ENCODE measurements at places on chromosomes 2 and 18. TPM values are rescaled to one million over a fixed set of nuclear protein-coding genes. Genes with fewer than 3 reads are reported as not detected.

DNA sequence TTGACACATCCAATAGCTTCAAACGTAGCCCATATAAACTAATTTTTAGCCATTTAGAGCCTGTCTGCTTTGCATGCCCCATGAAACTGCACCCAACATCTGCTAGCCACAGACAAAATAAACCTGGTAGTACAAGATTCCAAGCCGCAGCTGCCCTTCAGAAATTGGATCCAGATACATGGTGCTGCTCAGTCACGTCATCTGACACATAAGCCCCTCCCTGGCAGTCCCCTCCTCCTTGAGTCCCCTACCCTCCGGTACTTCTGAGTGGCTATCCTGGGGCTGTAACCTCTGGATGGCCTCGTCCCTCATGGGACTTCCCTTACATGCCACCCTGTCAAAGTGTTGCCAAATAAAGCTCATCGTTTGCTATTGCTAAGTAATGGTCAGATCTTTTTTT, 33.8 kb downstream of the PROC start:
- DNase-seq, result no peak

GRCh38 chr2:98540536-98540935, 67.8 kb downstream of the COA5 start:
- DNase-seq, result no peak

GRCh38 chr2:55085113-55086040, 35.1 kb upstream of the RTN4 start:
- DNase-seq, result no peak

DNA sequence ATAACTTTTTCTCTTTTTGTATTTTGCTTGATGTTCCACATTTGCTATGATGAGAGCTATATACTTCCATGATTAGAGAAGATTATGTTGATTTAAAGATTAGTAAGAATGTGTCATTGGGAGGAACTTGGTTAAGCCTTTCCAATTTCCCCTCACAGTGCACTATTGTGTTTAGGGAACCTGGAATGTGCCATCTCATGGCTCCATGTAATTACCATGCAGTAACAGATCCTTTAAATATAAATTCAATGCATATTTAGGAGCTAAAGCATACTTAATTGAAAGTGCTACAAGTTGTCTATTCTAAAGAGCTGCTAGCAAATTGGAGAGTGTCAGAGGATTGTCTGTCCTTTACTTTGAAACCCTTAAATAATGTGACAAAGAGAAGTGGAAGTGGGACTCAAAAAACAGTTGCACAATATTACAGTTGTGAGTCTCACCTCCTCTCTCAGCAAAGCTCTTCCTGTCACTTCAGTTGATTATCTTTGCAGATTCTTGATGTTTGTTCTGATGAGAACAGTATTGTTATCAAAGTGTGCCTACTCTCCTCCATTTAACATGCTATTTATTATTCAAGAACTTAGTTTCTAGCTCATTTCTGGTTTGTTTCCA, 1162.7 kb upstream of the ZEB2 start:
- no peak for DNase-seq

DNA sequence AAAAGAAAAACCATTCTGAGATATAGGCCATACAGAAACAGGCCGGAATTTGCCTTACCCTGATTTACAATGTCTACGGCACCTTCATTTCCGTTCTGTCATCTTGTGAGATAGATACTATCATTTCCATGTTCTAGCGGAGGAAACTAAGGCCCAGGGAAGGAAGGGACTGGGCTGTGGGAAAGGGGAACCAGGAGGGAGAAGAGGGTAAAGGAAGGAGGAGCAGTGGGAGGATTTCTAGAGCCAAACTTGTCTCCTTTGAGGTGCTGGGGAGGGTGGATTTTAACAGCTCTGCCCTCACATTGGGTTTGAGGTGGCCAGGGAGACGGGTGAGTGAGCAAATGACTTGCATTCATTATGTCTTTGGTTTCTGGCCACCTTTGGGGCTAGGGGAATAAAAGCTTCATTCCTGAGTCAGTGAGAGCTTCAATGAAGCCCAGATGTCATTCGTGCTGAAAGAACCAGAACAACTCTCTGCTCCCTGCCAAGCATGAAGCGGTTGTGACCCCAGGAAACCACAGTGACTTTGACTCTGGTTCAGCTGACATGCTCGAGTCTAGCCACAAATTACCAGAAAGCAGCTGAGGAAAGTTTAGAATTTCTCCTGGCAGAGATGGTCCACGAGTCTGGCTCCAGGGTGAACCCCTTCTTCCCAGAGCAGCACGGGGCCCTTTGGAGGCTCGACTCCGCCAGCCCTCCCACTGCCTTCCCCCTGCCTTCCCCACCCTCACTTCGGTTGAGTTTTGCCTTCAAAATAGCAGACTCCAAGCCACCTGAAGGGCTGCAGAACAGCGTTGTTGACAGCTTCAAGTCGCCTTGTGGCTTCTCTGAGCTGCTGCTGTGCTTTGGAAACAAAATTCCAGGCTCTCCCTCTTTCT, 3.8 kb downstream of the ACTG2 start:
- DNase-seq, result no peak

DNA sequence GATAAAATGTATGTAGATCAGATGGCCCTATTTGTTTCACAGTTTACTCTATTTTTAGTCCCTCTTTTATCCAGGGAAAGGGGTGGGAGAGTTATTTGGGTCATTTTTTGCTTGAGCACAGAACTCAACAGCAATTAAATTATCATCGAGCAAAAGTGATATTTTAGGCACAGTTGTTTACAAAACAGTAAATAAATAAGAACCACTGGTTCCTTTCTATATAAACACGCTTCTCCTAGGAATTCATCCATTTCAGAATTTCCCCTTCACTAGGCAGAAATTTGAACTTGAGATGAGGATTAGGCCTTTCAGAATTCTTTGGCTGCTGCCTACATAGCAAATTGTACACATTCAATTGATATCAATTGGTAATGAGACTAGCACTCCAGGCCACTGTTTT, 812.4 kb downstream of the CNTNAP5 start:
- no peak for DNase-seq

DNA sequence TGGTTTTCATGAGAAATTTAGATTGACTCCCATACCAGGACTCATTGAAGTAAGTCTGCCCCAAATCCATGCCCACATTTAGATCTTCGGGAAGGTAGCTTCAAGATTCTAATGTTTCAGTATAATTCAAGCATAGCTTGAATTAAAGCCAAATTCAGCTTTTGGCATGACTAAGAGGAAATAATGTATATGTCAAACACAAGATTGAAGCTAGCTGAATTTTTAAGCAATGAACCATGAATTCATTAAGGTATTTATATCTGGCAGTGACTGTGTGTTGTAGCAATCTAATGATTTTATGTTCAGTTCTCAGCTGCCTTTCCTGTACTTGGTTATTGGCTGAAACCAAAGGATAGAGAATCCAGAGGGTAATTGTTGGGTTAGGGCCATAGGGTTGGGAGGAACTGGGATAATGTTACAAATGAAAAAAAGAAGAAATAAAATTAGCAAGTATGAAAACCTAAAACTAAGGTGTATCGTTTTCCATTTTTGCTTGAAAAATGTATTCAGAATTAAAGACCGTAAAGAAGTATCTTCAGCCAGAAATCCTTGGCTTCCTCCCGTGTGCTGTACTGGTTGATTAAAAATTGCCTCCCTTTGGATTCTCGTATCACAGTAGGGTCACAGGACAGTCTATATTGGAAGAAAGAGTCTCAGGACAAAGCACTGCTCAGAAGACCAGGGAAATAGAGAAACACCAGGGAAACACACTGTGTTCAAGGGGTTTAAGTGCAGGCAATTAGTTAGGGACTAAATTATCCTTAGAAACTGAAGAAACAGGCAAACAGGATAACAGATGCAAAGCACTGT, 119.0 kb upstream of the FN1 start:
- DNase-seq, result no peak

DNA sequence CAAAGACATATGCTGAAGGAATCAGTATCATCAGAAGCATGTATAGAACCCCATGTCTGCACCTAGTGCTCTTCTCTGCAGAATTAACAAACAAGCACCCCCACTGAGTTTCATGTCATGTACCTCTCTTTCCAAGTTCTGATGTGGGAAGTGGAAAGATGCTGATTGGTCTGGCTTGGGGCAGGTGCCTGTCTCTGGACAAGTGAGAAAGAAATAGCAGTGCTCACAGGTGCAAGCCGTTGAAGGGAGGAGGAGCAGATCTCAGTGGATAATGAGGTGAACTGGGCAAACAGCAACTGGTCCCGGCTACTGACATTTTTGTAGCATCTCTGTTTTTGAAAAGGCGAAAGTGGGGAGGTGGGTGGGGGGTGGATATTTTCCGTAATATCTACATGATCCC, 17.5 kb upstream of the ACVR1 start:
- DNase-seq, result no peak

- no peak for DNase-seq
Measured at GRCh38 chr2:157158111-157158510, 99.4 kb upstream of the GALNT5 start.

GRCh38 chr2:62938126-62938525, 112.5 kb upstream of the OTX1 start:
- no peak for DNase-seq

- DNase-seq, result no peak
Measured at GRCh38 chr2:72602711-72603110, 223.1 kb downstream of the EXOC6B start.

DNA sequence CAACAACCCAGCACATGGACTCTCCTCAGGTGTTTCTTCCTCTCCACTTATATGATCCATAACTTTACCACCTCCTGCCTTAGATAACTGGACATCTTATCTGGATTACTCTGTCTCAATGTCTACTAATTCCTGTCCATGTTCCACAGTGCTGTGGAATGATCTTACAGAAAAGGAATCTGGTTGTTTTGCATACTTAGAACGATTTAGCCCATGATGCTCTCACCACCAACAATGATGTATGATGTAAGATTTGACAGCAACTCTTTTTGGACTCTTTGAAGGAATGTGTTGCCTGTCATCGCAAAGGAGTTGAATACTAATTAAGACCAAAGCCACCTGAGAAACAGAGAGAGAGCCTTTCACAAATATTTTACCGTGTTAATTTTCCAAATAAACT, 37.7 kb upstream of the SYT4 start:
- DNase-seq, result no peak

DNA sequence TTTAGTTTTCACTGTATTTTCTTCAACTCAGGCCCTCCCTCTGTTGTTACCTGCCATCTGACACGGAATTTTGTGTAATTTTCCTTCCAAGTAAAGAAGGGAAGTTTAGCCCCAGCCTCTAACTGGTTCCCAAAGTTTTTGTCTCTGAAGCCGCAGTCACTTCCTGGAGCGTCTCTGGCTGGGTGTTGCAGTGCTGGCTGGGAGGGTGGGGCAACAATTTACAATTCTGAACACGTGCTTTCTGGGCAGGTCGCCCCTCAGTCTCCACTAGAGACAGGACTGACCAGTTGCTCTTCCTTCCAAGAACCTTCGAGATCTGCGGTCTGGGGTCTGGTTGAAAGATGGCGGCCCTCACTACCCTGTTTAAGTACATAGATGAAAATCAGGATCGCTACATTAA, 3.5 kb downstream of the CNDP2 start:
- DNase-seq, result peak; percentile 91

GRCh38 chr2:171307560-171307959, 126.2 kb downstream of the METTL8 start:
- DNase-seq, result no peak

GRCh38 chr18:27991391-27991790, 185.5 kb downstream of the CDH2 start:
- DNase-seq, result no peak

DNA sequence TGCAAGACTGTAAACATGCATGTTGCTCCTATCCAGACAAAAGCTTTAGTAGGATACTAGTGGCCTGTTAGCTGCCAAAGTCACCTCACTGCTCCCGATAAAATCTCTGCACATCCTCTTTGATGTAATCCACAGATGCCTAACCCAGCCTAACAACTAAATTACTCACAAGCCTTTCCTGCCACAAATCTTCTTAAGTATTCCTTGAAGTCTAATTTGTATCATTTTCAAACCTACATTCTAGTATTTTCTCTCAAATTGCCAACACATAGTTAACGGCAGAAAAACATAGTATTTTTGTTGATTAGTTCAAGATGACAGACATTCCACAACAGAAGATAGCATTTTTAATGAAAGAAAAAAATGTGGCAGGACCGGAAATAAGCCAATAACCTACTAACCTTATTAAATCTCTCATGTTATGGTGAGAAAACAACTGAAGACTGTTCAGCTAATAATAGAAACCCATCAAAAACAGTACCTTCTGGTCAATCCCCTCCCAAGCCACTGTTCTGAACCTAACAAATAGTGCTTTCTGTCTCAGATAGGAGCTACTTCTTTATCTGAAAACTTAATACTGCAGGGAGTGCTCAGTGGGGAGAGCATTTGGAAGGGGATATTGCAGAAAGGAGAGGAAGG, at the start of gene MPP4:
Gene MPP4 (minus strand): TSS at position 57 of the 639 bp plus-strand sequence. CDS start 4,690 bp downstream, outside the sequence.
- no peak for DNase-seq

DNA sequence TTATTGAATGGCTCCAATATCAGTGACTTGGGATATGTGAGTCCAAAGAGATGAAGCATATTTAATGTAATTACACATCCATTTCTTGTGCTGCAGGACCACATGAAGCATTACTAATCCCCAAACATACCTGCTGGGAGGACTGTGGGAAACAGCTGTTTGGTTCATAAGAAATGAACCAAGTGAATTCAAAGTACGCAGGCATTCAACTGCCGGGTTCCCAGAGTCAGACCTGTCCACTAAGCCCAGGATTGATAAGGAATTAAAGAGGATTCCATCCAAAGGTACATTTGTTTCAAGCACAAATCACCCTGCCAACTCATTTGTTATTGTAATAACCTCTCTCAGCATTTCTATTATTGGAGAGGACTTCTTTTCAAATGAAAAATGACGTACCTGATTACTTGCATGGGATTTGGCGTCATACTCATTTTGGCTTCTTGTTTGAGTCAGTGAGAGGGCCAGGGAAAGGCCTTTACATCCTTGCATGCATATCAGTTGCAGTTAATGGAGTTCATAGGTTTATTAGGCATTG, 230.7 kb downstream of the TXNL1 start:
- DNase-seq, result no peak

- no peak for DNase-seq
Measured at GRCh38 chr2:165776013-165776412, 18.0 kb downstream of the GALNT3 start.

- no peak for DNase-seq
Measured at GRCh38 chr2:107338059-107338458, 452.1 kb upstream of the ST6GAL2 start.

- DNase-seq, result peak; percentile 10
Measured at GRCh38 chr18:49447810-49448745, 12.4 kb downstream of the DYM start.

- DNase-seq, result no peak
Measured at GRCh38 chr2:163471947-163472346, 263.9 kb downstream of the FIGN start.

DNA sequence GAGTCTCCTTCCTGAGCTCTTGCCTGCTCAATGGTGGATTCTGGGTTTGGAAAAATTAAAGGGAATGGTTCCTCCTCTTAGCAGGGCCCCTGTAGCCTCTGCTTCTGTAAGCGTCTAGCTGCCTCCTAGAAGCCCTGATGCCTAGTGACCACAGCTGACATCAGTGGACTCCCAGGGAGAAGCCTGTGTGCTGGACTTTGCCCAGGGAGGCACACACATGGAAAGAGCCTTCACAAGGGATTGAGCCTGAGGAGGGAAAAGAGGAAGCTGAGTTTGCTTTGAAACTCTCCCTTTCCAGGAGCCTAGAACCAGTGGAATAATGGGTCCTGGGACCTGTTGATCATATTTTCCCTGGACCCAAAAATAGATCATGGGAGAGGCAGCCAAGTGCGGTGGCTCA, 1.4 kb upstream of the CFAP65 start:
- no peak for DNase-seq

The HSBP1L1 gene
- 26.0 TPM for total RNA-seq

The SCG2 gene
- total RNA-seq, result 0.57 TPM

The FEV gene
- not detected for total RNA-seq

The ASB18 gene
- total RNA-seq, result not detected

The HOXD12 gene
- total RNA-seq, result not detected

The SCYGR4 gene
- not detected for total RNA-seq

The CXCR1 gene
- 0.09 TPM for total RNA-seq

The AMER3 gene
- total RNA-seq, result not detected

The CAD gene
- total RNA-seq, result 43.4 TPM

All from kidney (tissue), 22 donors.